SW 1271 (cell line): ENCODE measurements at places on chromosomes 2 and 18.

DNA sequence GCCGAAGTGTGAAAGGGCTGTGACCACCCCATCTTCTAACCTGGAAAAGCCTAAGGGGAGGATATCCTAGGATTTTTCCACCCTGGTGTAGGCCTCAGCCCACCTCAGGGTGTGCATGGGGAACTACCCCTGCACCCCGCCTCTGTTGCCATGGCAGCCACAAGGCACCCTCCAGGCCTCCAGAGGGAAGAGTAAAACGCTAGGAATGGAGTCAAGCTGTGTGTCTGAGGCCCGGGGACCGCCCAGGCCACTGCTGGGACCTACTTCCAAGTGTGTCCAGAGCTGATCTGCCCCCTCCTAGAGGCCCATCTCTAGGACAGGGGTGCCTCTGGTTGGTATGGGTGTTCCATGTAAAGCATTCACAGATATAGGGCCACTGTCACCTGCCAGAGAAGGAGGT, 86.7 kb downstream of the PLB1 start:
- no peak for DNase-seq

DNA sequence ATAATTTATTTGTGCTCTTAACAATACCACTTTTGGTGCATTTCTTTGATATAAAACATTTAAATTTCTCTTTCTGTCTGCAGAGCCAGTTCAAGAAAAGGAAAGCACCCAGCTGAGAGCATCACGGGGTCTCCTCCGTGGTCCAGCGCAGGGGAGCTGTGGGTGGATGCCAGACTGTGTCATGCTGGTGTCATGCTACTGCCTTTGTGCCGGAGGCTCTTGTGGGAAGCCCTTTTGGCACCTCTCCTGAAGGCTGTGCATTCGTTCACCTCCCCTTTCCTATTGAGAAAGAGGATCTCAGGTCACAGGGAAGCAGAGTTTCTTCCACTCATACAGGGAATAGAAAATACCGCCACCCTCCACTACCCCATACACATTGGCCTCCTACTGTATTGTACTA, 450.4 kb downstream of the GALR1 start:
- no peak for DNase-seq

DNA sequence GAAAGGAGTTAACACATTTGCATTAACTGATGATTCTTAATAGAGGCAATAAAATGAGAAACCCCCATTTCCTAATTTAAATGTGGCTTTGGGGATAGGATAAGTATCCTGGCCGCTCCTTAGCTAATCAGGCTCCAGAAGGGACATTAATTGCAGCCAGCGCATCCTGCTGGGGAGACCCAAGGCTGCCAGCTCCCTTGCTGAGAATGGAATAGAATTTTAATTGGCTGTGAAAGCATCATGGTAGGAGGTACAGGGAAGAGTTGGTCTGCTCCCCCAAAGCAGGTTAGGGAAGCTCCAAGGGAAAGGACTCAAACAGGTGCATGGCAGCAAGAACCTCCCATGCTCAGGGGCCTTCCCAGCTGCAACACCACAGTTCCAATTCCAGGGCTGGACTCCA, 71.4 kb downstream of the MARCHF4 start:
- no peak for DNase-seq

DNA sequence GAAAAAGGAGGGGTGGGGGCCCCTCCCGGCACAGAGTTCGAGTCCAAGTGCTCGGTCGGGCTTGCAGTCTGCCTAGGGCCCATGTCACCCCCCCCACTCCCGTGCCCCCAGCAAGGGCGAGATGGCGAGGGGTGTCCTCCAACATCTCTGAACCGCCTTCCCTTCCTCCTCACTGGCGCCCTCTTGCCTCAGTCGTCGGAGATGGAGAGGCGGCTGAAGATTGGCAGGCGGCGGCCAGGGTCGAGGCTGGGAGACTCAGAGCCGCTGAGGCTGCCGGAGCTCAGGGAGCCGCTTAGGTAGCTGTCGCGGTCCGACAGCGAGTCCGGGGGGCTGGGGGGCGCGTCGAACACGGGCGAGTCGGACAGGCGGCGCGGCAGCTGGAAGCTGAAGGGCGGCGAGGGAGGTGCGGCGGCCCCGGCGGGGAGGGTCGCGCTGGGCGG, 2.3 kb downstream of the ZFP36L2 start:
- DNase-seq, result peak; percentile 25

GRCh38 chr2:200750323-200750910, 61.3 kb upstream of the BZW1 start:
- DNase-seq, result no peak

GRCh38 chr18:55587418-55588110, 428 bp downstream of the TCF4 start:
- no peak for DNase-seq

GRCh38 chr2:45653122-45653913, 1.8 kb downstream of the PRKCE start:
- no peak for DNase-seq

DNA sequence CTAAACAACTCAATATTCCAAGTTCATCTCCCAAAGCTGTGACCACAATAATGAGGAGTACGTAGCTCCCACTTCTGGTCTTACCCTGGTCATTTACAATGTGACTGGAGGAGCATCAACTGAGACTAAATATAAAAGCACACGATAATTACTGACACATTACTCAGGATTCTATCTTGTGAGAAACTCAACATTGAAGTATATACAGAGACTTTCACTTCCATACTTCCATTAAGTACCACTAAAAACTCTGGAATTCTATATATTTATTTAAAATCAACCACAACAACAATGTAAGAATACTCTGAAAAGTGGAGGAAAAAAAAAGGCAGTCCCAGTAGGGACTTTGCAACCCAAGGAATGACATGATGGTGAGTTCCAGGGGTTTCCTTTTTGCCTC, 61.4 kb downstream of the XDH start:
- DNase-seq, result no peak

DNA sequence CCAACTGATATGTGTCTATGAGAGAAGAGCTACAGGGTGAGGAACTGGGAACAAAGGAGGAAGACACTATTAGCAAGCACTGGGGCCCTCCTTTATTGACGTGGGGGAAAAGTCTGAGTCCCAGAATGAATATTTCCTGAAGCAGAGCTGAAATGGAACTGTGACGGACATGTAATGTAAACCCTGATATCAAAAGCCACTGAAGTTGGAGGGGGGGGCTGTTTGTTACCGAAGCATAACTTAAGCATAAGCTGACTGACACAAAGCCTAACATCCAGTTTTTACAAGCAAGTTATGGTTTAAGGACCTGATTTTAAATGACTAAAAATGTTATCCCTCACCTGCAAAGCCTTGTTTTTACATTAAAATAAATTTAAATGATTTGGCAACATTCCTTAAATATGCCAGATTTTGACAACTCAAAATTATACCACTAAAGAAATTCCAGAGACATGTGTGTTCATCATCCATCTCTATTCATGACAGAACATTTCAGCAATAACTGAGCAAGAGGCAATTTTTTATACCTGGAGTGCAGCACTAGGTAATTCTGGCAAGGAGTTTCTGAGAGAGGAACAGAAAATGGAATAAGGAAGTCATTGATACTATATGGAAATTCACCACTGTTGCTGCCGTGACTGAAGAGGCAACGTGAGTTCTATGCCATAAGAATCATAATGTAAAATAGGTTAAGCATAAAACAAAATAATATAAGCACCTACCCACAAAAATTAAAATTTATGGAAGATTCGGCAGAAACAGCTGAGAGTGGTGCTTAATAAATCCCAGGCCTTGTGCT, 186.0 kb downstream of the AFF3 start:
- DNase-seq, result no peak

DNA sequence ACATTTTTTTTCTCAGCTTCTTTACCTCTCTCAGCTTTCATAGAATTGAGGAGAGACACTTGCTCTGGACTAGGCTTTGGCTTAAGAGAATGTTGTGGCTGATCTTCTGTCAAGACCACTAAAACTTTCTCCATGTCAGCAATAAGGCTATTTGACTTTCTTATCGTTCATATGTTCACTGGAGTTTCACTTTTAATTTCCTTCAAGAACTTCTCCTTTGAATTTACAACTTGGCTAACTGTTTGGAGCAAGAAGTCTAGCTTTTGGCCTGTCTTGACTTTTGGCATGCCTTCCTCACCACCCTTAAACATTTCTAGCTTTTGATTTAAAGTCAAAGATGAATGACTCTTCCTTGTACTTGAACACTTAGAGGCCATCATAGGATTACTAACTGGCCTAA, 104.4 kb upstream of the SLC39A10 start:
- no peak for DNase-seq

DNA sequence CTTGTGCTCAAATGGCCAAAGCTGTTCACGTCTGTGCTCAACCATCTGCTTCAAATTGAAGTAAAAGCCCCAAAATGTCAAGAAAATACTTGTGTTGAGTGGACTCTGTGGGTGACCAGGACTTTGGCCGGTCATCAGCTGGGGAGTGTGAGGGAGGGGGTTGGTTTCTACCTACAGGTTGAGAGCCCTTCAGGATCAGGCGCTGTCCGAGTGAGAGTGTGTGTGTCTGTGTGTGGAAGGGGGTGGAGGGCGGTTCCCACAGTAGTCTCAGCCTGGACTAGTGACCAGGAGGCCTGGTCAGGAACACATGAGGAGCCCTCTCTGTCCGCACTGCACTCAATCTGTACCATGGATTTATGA, 34.2 kb downstream of the ATOH8 start:
- DNase-seq, result no peak

GRCh38 chr2:19649142-19649541, 252.6 kb downstream of the TTC32 start:
- no peak for DNase-seq
